ENCODE measurements at places on chromosomes 1 and 21.

- peak; percentile 45 for DNase-seq
Measured at GRCh38 chr1:200029035-200029821, 1.7 kb downstream of the NR5A2 start.

- DNase-seq = no peak
Measured at GRCh38 chr1:202204065-202204464, 10.5 kb downstream of the LGR6 start.

DNA sequence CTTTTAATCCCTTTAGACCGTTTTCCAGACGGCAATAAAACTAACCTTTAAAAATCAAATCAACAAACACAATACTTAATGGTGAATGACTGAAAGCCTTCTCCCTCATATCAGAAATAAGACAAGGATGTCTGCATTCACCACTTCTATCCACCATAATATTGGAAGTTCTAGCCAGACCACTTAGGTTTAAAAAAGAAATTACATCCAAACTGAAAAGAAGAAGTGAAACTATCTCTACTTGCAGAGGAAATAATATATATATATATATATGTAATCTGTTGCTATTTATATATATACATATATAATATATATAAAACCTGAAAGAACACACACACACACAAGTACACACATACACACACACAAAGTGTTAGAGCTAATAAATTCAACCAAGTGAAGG is 100.4 kb downstream of the BRINP3 start:
- no peak for DNase-seq

GRCh38 chr1:59605761-59606160 is 209.0 kb upstream of the HOOK1 start:
- DNase-seq = no peak

- DNase-seq = no peak
Measured at GRCh38 chr1:27372022-27372807, 2.4 kb downstream of the FCN3 start.

DNA sequence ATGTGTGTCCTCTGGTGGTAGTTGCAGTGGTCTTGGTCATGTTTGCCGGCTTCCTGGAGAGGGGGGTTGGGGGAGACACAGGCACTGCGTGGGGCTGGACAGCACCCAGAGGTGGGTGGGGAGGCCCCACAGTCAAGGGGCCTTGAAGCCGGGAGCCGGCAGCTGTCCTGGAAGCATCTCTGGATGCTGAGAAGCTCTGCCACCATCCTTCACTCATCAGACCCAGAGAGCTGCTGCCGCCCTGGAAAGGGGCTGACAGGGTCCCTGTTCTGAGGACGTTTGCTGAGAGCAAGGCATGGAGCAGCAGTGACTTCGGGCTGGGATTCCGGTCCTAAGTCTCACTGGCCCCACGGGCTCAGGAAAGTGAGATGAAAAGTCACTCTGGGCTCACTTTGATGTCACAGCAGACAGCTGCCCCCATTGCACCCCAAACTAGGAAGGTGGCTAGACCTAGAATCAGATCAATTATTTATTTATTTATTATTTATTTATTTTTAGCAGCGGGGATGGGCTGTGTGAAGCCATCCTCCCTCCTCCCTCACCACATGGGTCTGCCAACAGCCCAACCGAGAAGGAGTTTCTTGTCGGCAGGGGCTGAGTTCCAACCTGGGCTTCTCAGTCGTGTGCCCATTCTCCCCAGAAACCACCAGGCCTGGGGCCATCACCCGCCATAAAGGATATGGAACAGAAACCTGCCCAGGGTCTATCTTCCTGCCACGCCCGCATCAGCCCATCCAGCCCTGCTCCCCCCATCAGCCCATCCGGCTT is 547.4 kb downstream of the PTPRU start:
- no peak for DNase-seq

- peak; percentile 64 for DNase-seq
Measured at GRCh38 chr21:34022627-34023335, 50.6 kb upstream of the MRPS6 start.

GRCh38 chr1:37951041-37951782 is 4.4 kb upstream of the INPP5B start:
- DNase-seq = no peak

GRCh38 chr1:168490306-168490705 is 53.5 kb downstream of the XCL2 start:
- DNase-seq = no peak

- DNase-seq = no peak
Measured at GRCh38 chr1:230696722-230697437, 17.0 kb downstream of the AGT start.

GRCh38 chr1:203026031-203026665 is at the start of gene PPFIA4:
Gene PPFIA4, plus strand, starts transcription at chr1:203026491. Its CDS starts 12,518 bp downstream, at chr1:203039009.
- peak; percentile 89 for DNase-seq

DNA sequence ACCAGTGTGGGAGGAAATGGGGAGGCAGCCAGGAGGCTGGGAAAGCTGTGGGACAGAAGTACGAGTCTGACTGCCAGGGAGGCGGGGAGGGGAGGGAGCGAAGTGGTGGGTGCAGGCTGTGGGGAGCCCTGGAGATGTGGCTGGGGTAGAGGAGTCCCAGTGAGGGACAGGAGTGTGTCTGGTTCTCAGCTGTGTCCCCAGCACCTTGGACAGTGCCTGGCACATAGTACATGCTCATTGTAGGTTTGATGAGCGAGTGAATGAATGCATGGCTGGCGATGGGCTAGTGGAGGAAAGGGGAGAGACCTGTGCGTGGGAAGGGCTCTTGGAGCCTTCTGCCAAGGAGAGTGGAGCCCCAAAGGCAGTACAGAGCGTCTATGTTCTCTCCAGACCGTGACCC is 104.1 kb downstream of the SIK1 start:
- no peak for DNase-seq

All from hematopoietic multipotent progenitor cell (in vitro differentiated cells).